AG08396 (cell line): ENCODE measurements at places on chromosomes 4 and X.

DNA sequence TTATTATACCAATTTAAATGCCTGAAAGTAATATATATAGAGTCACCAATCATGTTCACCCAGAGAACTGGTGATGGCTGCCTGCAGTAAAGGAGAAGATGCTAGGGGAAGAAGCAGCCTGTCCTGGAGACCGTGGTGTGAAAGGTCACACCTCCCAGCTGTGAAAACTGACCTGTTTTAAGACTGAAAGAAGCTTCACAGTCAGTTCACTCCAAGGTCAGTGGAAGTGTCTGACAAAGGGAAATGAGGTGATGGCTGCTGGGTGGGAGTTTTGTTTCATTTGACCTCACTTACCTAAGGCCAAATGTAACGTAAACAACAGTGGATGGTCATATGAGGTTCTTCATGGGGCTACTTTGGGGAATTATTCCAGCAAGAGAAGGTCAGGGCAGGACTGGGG, 352.1 kb upstream of the GATB start:
- no peak for DNase-seq

DNA sequence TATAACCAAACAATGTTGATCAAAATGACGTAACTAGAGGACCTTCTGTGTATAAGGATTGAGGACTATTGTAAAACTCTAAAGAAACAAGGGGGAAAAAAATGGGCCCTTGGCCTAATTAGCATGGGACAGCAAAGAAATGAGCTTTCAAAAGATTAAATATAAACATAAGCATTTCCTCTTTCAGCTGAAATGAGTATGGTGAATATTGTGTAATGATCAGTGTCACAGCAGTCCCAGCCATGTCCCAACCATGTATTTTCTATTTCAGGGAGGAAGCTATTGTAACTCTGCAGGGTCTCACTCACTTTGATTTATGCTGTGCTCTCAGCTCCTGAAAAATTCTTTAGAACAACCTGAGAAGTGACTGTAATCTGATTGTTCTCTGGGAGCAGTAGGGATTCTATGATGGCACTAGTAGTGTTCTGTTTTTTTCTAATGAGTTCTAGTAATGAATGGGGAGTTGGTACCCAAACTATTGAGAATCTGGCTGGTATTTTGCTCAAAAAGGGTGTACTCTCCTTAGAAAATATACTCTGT, 25.8 kb downstream of the ANXA10 start:
- DNase-seq = no peak

GRCh38 chrX:40988100-40988499, 97.1 kb upstream of the USP9X start:
- DNase-seq = no peak

DNA sequence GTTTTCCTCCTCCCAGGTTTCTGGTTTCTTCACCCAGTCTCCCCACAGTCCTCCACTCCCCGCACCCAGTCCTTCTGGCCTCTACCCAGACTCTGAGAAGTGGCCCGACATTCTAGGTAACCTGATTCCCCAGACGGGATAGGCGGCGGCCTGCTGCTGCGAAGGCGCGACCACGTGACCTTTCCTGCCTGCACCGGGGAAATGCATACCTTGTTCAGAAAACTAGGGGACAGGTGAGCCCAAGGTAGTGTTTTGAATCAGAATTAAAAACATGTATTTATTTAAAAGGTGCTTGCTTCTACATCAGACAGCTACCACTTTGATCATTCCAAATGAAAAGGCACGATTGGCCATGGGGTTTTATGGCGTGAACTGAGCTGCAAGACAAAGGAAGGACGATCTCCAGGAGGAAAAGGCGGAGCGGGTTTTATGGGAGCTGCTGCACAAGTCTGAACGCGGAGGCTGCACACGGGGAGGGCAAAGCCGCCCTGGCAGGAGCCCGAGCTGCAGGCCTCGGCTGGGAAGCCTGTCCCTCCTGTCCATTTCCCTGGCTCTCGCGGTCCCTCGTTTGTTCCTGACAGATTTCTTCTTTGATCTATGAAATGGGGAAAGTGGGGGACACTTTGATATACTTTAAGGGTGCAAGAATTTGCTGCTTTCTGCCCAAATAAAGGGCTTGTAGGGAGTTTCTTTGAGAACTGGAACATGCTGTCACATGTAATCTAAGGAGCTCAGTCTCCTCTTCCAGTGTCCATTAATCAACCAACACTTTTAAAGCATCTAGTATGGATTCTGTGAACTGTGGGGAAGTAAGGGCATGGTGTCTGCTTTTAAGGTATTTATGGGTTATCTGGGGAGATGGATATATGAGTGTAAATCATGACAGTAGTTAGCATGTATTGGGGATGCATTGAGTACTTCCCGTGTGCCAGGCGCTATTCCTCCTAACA, 150.9 kb downstream of the SPRY1 start:
- DNase-seq = no peak

GRCh38 chr4:54495091-54495490, 162.7 kb upstream of the KIT start:
- no peak for DNase-seq

DNA sequence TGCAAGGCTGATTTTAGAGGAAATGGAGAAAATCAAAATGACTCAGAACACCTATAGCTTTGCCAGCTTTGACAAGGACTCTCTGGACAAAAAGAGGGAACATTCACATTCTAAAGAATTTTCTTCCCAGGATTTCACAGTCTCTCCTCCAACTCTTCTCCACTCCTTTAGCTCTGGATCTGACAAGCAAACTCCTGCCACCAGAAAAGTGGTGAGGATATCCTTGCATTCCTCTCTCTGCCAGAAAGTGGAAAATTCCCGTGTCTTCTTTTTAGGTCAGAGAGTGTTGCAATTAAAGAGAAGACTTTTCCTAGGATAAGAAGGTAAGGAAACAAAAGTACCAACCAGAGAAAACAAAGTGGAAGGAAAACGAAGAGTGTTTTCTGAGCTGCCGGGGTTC, 16.1 kb upstream of the PDGFRA start:
- DNase-seq = no peak

DNA sequence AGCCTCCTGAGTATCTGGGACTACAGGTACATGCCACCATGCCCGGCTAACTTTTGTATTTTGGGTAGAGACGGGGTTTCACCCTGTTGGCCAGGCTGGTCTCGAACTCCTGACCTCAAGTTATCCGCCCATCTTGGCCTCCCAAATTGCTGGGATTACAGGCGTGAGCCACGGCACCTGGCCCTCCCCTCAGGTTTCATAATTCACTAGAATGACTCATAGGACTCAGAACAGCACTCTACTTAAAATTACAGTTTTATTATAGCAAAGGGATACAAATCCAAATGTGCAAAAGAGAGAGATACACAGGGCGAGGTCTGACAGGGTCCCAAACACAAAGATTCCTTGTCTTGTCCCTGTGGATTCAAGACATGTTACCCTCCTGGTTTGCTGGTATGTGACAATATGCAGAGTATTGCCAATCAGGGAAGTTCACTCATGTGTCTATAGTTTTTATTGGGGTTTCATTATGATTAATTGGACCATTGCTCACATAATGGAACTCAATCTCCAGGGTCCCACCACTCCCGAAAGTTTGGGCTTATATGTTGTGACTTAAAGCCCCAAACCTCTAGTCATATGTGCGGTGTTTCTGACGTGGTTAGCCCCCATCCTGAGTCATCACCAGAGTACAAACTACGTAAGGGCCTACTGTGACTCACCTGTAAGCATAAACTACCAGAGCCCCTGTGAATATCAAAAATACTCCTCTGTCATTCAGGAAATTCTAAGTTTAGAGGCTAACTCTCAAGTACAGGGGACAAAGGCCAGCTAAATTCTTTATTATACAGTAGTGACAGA, 5.2 kb downstream of the YIPF6 start:
- peak; percentile 29 for DNase-seq

DNA sequence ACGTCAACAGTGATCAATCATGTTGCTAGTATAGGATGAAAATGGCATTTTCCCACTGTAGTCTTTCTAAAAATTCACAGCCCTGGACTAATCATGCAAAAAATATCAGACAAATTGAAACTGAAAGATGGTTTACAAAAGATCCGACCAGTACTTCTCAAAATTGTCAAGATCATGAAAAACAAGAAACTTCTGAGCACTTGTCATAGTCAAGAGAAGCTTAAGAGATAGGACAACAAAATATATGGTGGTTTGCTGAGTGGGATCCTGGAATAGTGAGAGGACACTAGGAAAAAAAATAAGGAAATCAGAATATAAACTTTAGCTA, 101.1 kb downstream of the NAA11 start:
- DNase-seq = no peak

- peak; percentile 45 for DNase-seq
Measured at GRCh38 chr4:137609718-137610430, 77.6 kb upstream of the PCDH18 start.

DNA sequence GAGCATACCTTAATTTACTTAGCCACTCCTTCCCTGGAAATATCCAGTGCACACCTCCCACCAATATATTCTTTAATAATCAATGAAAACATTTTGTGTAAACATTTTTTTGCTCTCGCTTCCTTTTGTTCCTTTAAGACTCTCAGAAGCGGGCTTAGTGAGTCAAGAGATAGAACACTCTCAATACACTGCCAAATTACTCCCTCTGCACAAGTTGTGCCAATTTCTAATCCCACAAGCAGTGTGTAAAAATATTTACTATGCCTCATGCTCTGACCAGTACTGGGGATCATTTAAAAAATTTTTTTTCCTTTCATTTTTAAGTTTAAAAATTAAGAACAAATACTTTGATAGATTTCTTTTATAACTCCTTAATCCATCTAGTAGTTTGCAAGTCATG, 5.1 kb downstream of the MORF4L2 start:
- no peak for DNase-seq

GRCh38 chrX:12950851-12951594, 23.9 kb upstream of the TMSB4X start:
- DNase-seq = no peak

DNA sequence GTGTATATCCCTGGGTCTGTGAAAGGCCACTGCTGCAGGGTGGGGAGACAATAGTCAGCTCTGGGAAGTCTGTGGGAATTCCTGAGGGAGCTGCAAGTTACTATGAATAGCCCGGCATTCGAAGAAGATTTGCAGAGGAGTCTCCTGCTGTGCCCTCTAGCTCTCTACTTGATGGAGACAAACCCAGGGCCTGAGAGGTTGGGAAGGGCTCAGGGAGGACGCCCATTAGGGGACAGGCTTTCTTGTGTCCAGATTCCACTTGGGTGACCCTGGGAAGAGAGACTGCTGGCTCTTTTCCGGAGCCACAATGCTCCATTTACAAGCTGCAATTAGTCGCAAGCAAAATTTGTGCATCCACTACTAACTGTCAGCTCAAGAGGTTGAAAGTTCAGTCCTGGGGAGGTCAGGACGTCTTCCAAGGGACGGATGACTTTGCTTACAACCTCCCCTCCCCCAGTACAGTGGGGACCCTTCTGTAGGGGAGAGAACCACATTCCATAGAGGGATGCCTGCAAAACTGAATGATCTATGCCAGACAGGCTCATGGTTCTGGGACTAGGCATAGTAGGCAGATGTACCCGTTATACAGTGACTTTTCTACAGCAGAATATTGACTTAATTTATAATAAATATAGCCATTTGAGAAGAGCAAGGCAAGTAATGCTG, 48.2 kb upstream of the PHOX2B start:
- no peak for DNase-seq
